ENCODE measurements at places on chromosomes 2 and 18. TPM values are rescaled to one million over a fixed set of nuclear protein-coding genes. Genes with fewer than 3 reads are reported as not detected.

The CFC1 gene
- not detected for polyA plus RNA-seq

The HADHB gene
- polyA plus RNA-seq, result 92.9 TPM

The SUCLG1 gene
- polyA plus RNA-seq, result 31.7 TPM

The SAG gene
- not detected for polyA plus RNA-seq

DNA sequence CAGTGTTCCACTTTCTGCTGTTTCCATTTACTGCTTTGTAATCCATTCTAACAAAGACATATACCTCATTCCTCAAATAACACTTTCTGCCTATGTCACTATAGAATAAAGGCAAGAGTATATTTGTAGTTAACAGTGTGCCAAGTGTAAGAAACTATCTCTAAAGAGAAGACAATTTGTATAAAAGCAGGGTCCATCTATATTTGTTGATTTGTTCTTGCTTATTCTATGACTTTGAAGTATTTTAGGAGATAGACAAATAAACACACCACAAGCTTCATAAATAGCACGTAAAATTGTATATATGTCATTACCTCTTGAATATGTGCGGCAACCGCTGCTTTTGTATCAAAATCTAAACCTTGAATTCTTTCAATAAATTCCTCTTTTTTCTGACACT, 56.0 kb downstream of the CCDC88A start:
- peak; percentile 18 for DNase-seq

- peak; percentile 91 for DNase-seq
Observed at GRCh38 chr2:108428286-108429009, 20.6 kb upstream of the GCC2 start.

- no peak for DNase-seq
Observed at GRCh38 chr2:194567661-194568017, 1089.4 kb upstream of the SLC39A10 start.

DNA sequence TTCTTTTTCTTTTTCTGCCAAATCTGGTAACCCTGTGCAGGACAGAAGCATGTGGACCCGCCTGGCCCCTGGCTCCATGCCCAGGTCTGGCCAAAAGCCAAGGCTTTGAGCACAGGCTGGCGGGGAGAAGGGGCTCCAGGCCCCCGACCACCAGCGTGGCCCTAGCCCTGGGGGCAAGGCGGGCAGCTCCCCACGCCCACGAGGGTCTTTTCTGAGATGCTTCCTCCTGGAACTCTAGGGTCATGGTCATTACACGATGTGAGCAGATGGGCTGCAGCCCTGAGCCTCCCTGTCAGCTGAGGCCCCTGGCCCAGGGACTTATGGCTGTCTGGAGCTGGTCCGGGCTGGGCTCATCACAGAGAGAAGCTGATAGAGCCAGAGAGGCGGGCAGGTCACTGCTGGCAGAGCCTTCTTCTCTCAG, 5.7 kb upstream of the OTOS start:
- DNase-seq, result no peak

- no peak for DNase-seq
Observed at GRCh38 chr2:88144271-88144670, 16.4 kb upstream of the FABP1 start.

GRCh38 chr18:54561706-54562267, 29.3 kb upstream of the DYNAP start:
- DNase-seq, result no peak

GRCh38 chr2:181421131-181421458, 36.1 kb upstream of the ITGA4 start:
- no peak for DNase-seq

DNA sequence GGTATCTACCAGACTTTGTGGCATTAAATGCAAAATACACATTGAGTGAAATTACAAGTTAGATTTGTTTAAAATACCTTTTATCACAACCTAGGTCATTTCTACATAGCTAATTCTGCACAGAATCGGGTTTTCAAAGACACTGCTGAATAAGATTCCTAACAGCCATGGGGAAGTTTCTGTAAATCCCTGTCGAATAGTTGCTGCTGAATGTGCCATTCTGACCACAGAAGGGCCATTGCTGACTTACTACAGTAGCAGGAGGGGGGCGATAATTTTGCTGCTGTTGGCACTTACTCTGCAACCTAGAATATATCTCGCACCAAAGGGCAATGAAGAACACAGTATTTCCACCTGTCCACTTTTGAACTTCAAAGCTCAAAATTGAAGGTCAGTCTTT, 232.8 kb downstream of the TCF4 start:
- no peak for DNase-seq

DNA sequence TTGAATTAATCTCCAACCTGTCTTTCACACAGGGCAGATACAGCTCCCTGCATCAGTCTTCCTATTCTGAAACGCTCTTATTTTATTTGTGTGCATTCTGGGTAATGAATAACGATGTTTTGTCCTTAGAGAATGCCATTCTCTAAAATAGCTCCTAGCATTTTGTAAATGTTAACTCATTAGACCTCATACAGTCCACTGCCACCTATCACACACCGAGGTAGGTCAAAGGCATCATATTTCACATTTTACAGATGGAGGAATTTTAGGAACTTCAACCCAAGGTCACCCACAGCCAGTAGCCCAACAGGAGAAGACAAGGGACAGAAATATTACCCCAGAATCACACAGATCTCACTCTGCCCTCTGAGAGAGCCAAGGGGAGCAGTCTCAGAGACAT, 455.4 kb upstream of the GYPC start:
- no peak for DNase-seq

DNA sequence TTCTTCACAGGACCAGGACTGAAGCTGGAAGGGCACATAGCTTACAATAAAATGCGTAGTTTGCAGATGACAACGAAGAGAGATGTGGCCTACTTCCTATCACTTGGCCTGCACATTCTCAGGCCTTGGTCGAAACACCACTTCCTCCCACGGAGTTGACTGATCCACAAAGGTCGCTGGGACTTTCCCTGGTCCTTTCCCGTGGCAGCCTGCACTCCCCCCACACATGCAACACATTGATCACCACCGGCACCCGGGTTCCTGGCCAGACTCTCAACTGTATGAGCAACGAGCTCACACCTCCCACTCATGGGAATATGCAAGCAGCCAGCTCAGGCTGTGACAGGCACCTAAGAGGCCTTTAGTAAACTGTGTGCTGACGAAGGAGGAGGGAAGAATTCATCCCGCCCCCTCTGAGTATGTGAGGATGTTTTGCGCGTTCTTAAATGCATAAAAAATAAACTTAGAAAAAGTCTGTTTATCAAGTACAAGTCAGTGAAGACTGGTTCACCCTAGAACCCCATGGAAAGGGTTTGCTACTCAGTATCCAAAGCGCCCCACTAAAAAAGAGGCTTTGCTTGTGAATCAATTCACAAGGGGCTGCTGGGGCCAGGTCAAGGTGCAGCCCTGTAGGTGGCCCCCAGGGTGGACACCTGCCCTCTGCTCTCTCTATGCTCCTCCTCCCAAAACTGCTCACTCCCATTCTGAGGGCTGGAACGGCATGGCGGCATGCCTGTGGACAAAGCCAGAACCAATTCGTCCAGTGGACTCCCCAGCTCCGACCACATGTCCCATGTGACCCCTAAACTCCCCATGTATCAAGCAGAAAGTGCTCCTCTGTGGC, 154.3 kb downstream of the EIPR1 start:
- DNase-seq, result peak; percentile 23

DNA sequence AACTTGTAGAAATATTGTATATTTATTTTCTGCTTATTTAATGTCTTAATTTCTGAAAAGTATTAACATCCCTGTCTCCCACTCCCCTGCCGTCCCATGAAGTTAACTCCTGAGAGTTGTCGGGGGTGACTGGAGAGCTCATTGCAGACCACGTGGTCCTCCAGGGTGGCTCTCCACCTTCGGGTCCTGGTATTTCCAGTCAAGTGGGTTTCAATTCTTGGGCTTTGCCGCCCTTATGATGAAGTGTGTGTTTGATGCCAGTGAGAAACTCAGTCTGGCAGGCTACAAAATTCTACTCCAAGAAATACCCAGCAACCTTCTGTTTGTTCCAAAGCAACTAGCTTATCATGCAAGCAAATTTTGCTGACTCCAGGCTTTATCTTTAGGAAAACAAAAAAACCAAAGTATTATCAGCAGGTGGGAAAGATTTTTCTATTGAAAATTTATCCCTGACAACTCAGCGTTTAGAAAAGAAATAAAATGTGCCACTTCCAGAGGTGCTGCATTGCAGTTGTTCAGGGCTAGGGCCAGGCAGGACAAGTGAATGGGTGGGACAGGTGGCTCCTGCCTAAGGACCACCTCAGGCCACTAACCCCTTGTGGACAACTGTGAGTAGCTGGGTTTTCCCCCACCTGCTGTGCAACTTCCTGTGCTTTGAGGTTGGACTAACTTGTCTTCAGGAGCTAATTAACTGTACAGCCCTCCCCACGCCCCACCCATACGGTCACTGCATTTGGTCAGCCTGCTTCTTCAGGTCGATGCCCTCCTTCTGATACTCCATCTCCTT, 46.6 kb downstream of the BCL2L11 start:
- no peak for DNase-seq

GRCh38 chr18:23938043-23938756, 76.4 kb upstream of the TTC39C start:
- DNase-seq, result no peak

- no peak for DNase-seq
Observed at GRCh38 chr2:161412346-161412745, 3.8 kb upstream of the TBR1 start.

GRCh38 chr18:57666818-57667497, 45.3 kb upstream of the NARS1 start:
- DNase-seq, result no peak

DNA sequence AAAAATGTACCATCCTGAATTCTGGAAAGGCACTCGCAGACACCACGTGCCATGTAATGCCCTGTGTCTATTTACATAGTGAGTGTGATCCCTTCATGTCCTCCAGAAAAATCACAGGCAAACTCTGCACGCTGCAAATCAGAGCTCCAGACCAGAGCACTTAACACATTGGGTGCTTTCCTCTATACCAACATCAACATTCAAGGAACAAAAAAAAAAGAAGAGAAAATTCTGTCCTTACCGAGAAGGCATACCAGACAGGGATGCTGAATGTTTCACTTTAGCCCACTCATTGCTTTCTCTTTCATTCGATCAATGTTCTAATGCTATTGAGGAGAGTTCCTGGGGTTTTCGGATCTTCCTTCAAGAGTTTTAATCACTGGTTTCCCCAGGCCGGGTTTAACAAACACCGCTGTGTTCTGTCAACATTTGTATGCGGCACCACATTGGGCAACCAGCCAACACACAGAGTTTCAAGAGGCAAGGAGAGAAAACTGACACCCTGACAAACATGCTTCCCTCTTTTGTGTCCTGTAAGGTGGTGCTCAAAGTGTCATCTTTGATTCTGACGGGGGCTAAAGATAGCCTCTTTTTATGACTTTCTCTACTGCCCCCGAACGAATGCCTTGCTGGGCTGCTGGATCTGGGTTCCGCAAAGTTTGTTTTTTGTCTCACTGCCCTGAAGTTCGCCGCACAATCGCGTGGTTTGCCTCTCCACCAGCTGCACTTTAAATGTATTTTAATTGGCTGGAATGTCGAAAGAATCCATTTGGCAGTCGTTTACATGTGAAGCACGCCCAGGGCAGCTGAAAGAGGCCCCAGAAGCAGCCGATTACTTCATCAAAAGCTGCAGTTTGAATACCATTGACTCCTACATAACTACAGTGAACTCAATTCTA, 106.4 kb upstream of the NCKAP5 start:
- peak; percentile 73 for DNase-seq
